CD8-positive, alpha-beta memory T cell (primary cell): ENCODE measurements at places on chromosomes 2 and 18. TPM values are rescaled to one million over a fixed set of nuclear protein-coding genes. Genes with fewer than 3 reads are reported as not detected.

The LRRTM1 gene
- not detected for polyA plus RNA-seq

GRCh38 chr2:57080035-57080434 lies 896.2 kb downstream of the CCDC85A start:
- H3K27ac ChIP-seq = no peak overlapping the region
- no peaks in the 10 kb centered on the region for H3K27me3 ChIP-seq
- H3K4me3 ChIP-seq = no peak overlapping the region
- no peak for DNase-seq
- no peaks in the 10 kb centered on the region for H3K36me3 ChIP-seq
- no peaks in the 10 kb centered on the region for H3K4me1 ChIP-seq

DNA sequence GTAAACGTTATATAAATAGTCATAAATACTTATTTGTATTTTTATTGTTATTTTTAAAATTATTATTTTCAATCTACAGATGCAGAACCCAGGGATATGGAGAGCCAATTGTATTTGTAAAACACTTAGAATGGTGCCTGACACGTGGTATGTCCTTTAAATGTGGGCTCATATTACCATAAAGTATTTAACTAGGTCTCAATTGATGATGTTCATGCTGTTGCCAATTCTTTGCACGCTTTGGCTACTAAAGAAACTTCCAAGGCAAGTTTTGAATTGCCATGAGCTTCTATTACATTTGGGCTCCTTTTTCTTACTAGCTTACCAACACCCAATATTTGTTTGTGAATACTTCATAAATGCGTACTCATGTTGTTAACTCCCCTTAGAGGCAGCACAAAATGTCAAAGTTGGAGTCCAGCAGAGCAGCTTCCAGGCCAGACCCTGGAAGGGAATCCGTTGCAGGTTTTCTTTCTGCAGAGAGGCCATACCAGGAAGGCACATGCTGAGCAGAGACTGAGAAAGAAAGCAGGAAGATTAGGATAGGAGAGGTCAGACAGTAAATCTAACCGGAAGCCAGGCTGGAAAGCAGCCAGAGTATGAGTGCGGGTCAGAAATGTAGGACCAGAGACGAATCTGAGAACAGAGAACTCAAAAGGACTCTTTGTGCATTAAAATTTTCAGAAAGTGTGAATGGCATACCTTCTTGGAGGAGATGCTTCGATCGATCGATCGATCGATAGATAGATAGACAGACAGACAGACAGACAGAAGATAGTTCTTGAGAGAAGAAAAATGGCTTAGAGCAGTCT lies 4.2 kb upstream of the NOSTRIN start:
- H3K27me3 ChIP-seq = no peaks in the 10 kb centered on the region
- H3K27ac ChIP-seq = no peak overlapping the region
- no peaks in the 10 kb centered on the region for H3K4me1 ChIP-seq
- H3K36me3 ChIP-seq = no peaks in the 10 kb centered on the region

GRCh38 chr2:230209422-230210051 lies 10.2 kb downstream of the SP110 start:
- no peak for DNase-seq
- no peak overlapping the region for H3K4me3 ChIP-seq
- H3K27me3 ChIP-seq = no peaks in the 10 kb centered on the region
- H3K36me3 ChIP-seq = peaks cover 97% of the 10 kb centered on the region
